ENCODE measurements at places on chromosomes 5 and 9. TPM values are rescaled to one million over a fixed set of nuclear protein-coding genes. Genes with fewer than 3 reads are reported as not detected.
A peak's percentile ranks its signal among the peaks of the same experiment; 100 is the strongest.

- H3K4me3 ChIP-seq, result peak overlapping the region; percentile 59
- no peaks in the 10 kb centered on the region for H3K36me3 ChIP-seq
- H3K27ac ChIP-seq, result peak overlapping the region; percentile 55
- H3K27me3 ChIP-seq, result no peaks in the 10 kb centered on the region
- H3K4me1 ChIP-seq, result no peaks in the 10 kb centered on the region
- no peak for DNase-seq
These were observed 747 bp downstream of the ITGA1 start for GRCh38 chr5:52788505-52788821.

CDH10 gene
- total RNA-seq, result not detected

LECT2 gene
- total RNA-seq, result not detected

DNA sequence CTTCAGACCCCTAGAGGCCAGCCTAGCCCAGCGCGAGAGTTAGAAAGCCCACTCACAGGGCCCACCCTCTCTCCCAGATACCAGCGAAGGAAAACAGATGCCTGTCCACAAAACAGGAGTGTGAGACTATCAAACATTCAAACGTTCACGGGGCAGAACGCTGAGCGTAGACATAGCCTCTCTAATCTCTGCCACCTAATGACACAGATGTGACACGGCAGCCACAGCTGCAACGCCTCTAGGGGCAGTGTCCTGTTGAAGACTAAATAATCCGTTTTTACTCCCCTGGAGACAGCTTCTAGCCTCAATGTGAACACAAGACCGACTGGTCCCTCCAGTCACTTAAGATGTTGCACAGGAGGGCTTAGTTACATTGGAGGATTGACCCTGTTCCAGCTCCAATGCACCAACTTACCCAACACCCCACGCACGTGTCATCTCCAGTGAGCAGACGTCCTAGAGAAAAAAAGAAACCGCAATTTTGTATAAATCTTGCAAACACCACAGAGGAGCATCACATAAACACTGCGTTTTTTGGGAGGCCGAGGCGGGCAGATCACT is 14.3 kb downstream of the DIPK1B start:
- no peak for DNase-seq
- H3K4me1 ChIP-seq, result peaks cover 5% of the 10 kb centered on the region
- no peak overlapping the region for H3K27ac ChIP-seq
- peak overlapping the region; percentile 86 for H3K4me3 ChIP-seq
- H3K27me3 ChIP-seq, result no peaks in the 10 kb centered on the region

- DNase-seq, result no peak
- H3K4me3 ChIP-seq, result no peak overlapping the region
- no peaks in the 10 kb centered on the region for H3K36me3 ChIP-seq
- H3K4me1 ChIP-seq, result peaks cover 4% of the 10 kb centered on the region
- H3K27ac ChIP-seq, result no peak overlapping the region
These were observed 57.5 kb downstream of the SIL1 start for GRCh38 chr5:139140591-139141071.

DNA sequence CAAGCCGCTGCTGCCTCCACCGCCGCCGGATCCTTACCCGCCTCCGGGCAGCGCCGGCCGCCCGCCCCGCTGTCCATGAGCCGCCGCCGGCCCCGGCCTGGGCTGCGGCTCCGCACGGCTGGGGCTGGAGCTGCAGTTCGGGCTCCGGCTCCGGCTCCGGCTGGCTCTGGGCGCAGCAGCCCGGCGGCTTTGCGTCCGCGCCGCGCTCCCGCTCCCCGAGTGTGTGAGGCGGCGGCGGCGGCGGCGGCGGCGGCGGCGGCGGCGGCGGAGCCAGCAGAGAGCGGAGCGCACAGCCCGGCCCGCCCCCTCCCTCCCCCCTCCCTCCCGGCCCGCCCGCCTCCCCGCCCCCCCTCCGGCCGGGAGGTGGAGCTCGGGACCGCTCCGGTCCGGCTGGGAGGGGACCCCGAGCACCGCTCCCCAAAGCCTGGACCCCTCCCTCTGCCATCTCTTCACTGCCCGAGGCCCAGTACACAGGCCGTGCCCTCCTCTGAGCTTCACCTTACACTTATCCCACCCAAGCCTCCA is at the start of gene PCDH1:
Gene PCDH1 (minus strand): TSS at position 225 of the 525 bp plus-strand sequence. CDS start 148 bp downstream, at position 77.
- no peaks in the 10 kb centered on the region for H3K36me3 ChIP-seq
- peak within 1 kb of the TSS; percentile 45 for H3K4me3 ChIP-seq
- H3K27me3 ChIP-seq, result peaks cover 63% of the 10 kb centered on the region
- H3K27ac ChIP-seq, result no peak within 1 kb of the TSS

ZFP37 gene
- total RNA-seq, result 10.1 TPM

DNA sequence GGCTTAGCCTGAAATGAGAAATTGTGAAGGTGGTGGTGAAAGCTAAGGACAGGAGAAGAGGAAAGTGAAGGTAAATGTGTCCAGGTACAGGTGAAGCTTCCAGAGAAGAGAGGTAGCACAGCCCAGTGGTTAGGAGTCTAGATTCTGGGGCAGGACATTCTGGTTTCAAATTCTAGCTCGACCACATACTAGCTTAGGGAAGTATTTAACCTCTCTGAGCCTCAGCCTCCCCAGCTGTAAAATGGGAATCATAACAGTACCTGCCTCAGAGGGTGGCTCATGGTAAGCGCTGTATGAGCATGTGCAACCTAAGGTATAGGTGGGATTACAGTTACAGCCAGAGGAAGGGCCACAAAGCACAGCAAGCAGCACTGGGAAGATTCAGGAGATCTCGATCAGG is 55.2 kb downstream of the PCDH1 start:
- no peaks in the 10 kb centered on the region for H3K27me3 ChIP-seq
- H3K27ac ChIP-seq, result no peak overlapping the region
- H3K36me3 ChIP-seq, result no peaks in the 10 kb centered on the region

- H3K27me3 ChIP-seq, result no peaks in the 10 kb centered on the region
- H3K4me3 ChIP-seq, result peak overlapping the region; percentile 60
- H3K4me1 ChIP-seq, result no peaks in the 10 kb centered on the region
- H3K27ac ChIP-seq, result no peak overlapping the region
- no peaks in the 10 kb centered on the region for H3K36me3 ChIP-seq
These were observed 99.9 kb downstream of the GTF3C4 start for GRCh38 chr9:132769906-132770769.

- no peaks in the 10 kb centered on the region for H3K36me3 ChIP-seq
- H3K4me3 ChIP-seq, result no peak overlapping the region
- no peak overlapping the region for H3K27ac ChIP-seq
- no peaks in the 10 kb centered on the region for H3K27me3 ChIP-seq
- H3K4me1 ChIP-seq, result no peaks in the 10 kb centered on the region
These were observed 1094.9 kb upstream of the C9orf72 start for GRCh38 chr9:28668158-28668557.

DNA sequence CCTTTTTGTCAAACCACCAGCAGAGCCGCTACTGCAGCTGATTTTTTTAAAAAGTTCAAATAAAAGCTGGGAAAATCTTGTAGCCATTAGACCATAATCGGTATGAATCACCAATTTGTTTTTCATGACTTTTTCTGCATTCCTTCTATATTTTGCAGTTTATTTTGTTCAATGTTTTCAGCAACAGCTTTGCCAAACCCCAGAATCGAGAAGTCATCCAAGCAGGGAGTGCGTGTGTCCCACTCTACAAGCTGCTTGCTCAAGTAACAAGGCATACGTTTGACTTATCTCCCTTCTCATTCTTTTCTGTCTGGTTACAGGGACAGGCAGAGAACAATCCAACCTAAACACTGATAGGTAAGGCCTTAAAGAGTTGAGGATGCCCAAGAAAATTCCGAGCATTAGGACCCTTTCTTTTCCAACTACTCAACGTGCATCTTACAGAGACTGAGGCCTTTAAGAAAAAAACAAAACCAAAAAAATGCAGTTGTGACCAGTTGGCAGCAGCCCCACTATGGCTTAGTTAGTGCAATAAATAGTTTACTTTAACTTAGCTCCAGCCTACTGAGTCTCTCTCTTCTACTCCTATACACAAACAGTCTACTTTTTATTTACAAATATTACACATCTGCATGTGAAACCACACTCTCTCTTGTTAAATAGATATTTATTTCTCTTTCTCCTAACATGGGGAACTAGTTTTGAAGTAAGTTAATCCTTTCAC is 134.7 kb upstream of the SLIT3 start:
- H3K36me3 ChIP-seq, result no peaks in the 10 kb centered on the region
- no peak overlapping the region for H3K4me3 ChIP-seq
- no peaks in the 10 kb centered on the region for H3K27me3 ChIP-seq
- DNase-seq, result no peak
- H3K27ac ChIP-seq, result no peak overlapping the region

AQP3 gene
- total RNA-seq, result 17.3 TPM

- H3K36me3 ChIP-seq, result no peaks in the 10 kb centered on the region
- H3K27ac ChIP-seq, result no peak overlapping the region
- no peak overlapping the region for H3K4me3 ChIP-seq
- DNase-seq, result no peak
- H3K27me3 ChIP-seq, result no peaks in the 10 kb centered on the region
These were observed 82.5 kb downstream of the NFIB start for GRCh38 chr9:14231196-14231990.

- no peaks in the 10 kb centered on the region for H3K27me3 ChIP-seq
- no peak for DNase-seq
- H3K36me3 ChIP-seq, result no peaks in the 10 kb centered on the region
- H3K27ac ChIP-seq, result no peak overlapping the region
These were observed 36.0 kb downstream of the SH3GL2 start for GRCh38 chr9:17614903-17615302.

- H3K27ac ChIP-seq, result no peak overlapping the region
- H3K27me3 ChIP-seq, result no peaks in the 10 kb centered on the region
- H3K36me3 ChIP-seq, result no peaks in the 10 kb centered on the region
- DNase-seq, result no peak
- no peak overlapping the region for H3K4me3 ChIP-seq
- no peaks in the 10 kb centered on the region for H3K4me1 ChIP-seq
These were observed 425.5 kb upstream of the DAB2 start for GRCh38 chr5:39850291-39850690.

CNTFR gene
- 0.20 TPM for total RNA-seq

DNA sequence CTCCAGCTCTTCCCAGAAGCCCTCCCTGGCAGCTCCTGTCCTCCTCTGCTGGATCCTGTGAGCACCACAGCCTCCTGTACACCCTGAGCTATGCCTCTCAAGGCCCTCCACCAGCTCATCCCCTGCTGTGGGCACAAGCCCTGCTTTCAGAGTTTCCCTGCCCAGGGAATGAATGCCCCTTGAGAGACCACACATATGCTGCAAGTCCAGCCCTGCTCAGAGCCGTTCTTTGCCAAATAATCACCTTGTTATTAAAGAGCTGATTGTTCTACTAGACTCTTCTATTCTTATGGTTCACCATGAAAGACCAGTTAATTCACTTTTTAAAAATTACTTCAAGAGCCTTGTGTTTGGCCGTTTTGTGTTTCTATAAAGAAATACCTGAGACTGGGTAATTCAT is 121.5 kb downstream of the MVB12B start:
- no peaks in the 10 kb centered on the region for H3K4me1 ChIP-seq
- H3K36me3 ChIP-seq, result peaks cover 3% of the 10 kb centered on the region
- no peak overlapping the region for H3K4me3 ChIP-seq
- H3K27me3 ChIP-seq, result no peaks in the 10 kb centered on the region
- DNase-seq, result no peak
- H3K27ac ChIP-seq, result no peak overlapping the region

All from SJCRH30 (cell line).